ENCODE measurements at places on chromosomes 7 and 10.

GRCh38 chr10:32073659-32074058, 17.4 kb upstream of the KIF5B start:
- no peak for DNase-seq

DNA sequence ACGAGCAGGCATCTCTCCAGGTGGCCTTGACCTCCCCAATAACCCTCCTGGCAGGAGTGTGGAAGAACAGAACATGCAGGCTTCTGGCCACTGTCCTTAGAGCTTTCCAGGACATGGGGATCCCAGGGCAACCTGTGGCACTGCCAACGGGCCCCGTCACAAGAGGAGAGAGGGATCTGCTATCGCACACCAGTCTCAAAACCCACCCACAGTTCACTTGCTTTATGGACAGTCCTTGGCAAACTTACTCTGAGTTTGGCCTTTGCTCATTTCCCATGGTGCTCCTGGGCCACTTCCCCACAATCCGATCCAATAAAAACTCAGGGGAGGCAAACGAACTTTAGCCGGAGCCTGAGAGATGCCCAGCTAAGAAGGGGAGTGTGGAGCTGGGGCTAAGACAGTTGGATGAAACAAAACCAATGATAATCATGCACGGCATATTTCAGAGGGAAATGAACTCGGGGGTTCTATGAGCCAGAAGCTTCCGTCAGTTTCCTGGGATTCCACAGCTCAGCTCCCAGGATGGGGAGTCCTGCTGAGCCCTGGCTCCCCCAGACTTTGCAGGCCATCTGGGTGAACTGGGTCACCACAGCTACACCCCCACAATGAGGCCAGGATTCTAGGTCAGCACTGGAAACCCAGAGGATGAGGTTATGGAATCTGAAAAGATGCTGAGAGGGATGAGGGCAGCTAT, 158.4 kb downstream of the NEURL1 start:
- no peak for DNase-seq

- peak; percentile 30 for DNase-seq
Measured at GRCh38 chr10:97718178-97718577, 4.6 kb downstream of the MARVELD1 start.

DNA sequence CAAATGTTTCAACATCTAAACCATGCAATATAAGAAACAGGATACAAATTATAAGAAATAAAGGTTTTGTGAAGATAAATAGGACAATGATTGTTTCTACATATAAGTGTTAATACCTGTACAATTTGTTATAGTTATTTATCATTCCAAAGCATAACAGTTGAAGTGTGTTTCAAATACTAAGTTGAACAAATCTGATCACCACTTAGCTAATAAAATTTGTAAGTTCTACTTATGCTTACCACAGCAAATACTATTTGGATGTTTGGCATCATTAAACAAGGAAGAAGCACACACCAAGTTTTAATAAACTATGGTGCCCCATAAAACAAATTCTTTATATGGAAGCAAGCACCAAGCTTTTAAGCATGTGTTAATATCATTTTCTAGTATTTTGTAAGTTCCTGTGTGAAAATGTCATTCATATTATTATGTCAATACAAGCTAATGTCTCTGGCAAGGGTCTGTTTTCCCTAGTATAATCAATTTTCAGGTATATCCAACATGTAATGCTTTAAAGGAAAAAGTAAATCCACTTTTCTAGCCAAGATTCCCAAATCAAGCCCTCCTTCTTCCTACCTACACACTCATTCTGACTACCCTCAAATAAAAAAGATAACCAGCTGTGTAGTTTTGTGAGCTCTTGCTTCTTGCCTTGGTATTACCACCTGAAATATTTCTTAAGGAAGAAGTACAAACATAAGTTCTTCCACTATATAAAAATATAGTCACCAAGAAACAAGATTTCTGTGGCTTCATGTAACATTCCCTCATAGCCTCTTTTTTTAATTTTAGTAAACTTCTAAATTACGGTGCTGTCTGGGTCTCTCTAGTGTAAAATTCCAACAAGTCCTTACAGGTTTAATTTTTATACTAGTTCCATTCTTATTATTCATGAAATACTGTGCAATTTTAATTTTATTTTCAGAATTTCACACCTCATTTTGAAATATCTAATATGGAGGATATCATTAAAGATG, 9.2 kb downstream of the SKAP2 start:
- DNase-seq, result no peak

DNA sequence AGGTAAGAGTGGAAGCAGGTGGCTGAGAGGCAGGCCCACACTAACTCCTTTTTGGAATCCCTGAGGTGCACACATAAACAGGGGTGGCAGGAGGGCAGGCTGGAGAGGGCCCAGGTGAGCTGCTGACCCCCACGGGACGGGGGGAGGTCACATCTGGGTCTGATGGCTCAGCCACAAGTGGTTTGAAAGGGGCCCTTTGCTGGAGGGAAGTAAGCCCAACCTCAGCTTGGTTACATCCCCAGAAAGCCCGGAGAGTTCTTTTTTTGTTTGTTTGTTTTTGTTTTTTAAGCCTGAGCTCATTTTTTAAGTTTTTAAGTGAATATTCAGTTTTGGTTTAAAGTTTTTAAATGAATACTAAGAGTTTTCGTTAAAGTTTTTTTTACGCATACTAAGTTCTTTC, 72.8 kb upstream of the CUX1 start:
- DNase-seq, result no peak

Data from C1 segment of cervical spinal cord (tissue), 14 donors.